ENCODE measurements at places on chromosomes 13 and 19.

DNA sequence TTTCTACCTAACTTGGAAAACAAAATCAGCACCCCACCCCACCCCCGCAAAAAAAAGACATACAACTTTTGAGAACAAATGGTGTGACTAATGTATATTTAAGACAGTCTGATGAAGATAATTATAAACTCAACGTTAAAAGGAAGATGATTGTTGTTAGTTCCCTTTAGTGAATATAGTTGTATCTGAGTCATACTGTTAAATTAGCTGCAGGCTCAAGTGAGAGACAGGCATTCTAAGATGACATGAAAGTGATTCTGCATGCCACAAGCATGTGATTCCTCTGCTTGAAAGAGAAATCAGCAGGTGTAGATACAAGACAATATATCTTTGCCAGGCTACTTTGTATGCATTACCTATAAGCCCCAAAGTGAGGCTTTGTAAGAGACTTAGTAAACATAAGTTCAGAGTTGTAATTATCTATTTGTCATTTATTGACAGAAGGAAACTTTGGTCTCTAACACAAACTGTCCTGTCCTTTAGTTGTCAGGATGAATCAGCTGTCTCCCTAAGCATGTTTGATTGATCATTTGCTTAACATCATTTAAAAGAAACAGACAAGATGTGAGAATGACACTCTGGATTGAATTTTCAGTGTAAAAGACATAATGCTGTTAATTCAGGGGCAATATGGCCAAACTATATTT lies 319.4 kb upstream of the HTR2A start:
- no peak for DNase-seq

DNA sequence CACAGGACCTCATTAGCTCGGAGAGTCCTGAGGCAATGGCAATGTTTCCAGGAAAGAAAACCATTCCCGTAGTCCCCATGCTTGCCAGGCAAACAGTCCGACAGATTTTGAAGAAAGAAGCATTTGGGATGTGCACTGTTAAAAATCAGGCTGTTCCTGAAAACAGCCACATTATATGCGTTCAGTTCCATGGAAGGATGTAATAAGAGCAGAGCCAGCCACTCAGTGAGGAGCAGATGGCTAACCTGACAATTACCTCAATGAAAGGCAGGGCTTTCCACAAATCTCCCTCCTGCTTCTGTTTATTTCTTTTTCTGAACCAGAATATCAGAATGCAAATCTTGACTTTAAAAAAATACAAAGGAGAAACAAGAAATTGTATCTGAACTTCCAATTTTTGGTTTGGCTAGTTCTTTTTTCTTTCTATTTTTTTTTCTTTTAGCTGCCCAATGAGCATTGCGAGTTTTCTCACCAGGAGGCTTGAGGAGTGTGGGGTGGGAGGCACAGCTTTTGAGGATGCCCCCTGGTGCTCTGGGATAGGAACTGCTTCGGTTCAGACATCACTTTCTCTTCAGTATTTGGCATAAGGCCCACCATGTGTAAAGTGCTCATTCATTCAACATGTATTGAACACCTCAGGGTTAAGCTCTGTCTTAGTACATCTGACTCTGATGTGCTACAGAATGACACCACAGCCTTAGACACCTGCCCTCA lies 124.2 kb downstream of the TBC1D4 start:
- DNase-seq, result peak; percentile 68

DNA sequence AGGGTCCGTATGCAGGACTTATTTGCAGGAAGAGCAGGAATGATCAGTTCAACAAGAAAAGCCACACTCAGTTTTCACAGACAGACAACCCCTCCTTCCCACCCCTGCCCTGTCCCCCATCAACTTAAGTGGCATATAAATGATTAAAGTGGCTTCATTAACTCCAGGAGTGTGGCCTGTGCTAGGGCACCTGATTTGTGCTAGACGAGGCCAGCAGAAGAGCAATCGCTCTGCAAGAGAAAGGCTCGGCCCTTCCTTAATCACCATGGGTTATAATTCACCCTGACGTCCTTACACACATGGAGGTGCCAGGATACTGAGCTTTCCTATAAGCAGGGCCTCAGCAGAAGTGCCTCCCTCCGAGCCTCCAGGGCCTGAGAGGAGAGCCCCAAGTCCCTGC lies 14.6 kb downstream of the C19orf12 start:
- no peak for DNase-seq

DNA sequence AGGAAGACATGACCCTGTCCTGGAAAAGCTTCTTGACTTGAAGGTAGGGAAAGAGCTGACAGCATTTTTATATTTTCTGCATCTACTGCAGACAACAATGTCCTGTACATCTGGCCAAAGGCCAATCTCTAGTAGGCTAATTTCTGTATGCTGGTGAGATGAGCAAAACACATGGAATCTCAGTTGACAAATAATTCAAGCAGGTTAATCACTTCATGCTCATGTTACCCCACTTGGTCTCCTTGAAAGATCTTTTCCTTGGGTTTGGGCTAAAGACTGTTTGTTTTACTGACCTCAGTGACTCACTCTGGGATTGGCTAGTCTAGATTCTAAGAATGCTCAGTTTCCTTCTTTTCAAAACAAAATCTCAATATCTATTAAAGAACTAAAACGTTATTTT lies 298.8 kb downstream of the LMO7 start:
- DNase-seq, result no peak

DNA sequence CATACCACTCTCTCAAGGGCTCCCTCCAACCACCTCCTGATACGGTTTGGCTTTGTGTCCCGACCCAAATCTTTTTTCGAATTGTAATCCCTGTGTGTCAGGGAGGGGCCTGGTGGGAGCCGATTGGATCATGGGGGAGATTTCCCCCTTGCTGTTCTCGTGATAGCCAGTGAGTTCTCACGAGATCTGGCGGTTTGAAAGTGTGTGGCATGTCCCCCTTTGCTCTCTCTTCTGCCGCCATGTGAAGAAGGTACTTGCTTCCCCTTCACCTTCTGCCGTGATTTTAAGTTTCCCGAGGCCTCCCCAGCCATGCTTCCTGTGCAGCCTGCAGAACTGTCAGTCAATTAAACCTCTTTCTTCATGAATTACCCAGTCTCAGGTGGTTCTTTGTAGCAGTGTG lies 34.7 kb upstream of the SLC15A1 start:
- no peak for DNase-seq

DNA sequence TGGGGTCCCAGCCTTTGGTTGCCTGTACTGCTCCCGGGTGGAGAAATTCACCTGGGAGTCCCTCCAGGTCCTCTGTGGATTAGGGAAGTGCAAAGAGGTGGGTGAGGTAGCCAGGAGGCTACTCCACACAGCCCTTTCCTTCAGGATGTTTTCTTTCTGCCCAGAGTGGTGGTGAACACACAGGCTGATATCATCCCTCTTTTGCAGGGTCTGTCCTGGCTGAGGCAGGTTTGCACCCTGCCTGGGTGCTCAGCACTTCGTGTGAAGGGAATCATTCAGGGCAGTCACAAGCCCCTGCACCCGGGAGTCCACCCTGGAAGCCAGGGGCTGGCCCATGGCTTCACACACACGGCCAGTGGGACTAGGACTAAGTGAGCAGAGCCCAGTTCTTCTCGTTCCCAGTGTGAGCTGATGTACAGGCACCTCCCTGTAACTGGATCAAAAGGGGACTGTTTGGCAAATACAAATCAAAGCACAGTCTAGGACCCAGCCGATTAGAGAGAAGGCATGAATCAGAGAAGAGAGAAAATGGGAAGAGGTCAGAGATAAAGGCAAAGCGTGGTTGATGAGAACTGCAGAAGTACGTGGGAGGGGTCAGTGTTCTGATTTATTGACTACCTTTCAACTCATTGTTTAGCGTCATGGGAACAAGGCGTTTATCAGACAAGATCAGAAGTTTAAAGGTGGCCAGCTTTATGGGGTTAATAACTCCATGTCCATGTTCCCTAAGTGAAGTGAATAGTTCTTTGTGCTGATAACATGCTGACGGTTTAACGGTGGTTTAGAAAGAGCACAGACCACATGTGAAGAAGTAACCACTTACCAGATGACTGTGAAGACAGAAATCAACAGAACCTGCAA lies 30.4 kb upstream of the SPATA13 start:
- no peak for DNase-seq

DNA sequence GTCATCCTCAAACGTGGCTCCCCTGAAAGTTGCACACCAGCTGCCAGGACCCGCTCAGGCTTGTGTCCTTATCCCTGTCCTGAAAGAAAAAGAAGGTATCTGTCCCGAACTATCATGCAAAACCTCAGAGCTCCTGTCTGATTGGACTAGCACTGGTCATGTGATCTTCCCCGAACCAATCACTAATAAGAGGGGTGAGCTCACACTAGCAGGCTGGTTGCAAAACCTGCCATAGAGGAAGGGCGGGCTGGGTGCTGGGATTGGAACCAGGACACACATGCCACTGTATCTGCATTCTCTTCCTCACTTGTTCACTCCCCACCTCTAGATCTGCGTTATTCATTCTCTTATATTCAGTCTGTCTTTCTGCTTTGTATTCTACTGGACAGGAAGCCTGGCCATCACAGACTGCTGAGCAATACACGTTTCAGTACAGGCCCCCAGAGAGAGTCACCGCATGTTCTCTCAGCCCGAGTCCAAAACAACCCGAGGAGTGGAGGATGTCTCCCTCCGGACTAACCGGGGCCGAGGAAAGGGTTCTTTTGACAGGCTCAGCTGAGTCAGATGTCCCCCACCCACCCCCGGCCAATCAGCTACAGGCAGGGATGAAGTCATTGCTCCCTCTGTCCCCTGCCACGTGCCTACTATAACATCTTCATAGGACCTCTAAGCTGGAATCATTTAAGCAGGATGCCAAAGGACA lies 97.7 kb downstream of the SIPA1L3 start:
- peak; percentile 34 for DNase-seq

GRCh38 chr13:71828564-71828963 lies 38.4 kb downstream of the DACH1 start:
- DNase-seq, result no peak

- no peak for DNase-seq
Measured at GRCh38 chr13:76836311-76836710, 49.9 kb downstream of the KCTD12 start.

GRCh38 chr13:73767747-73768315 lies 366.4 kb downstream of the KLF12 start:
- DNase-seq, result peak; percentile 54

DNA sequence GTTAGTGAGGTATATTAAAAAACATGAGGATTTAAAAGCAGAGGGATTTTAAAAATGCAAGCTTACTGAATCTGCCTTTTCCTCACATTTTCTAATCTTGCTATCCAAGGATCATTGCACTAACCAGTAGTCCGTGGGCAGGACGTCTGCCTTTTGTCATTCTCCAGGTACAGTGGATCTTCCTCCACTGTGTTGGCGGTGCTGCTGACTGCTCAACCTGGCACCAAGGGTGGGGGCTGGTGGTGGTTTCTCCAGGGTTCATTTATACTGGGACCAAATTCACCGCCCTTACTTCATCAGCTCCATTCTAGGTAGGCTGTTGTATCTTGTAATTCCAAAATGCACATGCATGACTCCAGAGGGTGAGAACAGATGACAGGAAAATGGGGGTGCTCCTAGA lies 169.3 kb downstream of the STK24 start:
- DNase-seq, result no peak

DNA sequence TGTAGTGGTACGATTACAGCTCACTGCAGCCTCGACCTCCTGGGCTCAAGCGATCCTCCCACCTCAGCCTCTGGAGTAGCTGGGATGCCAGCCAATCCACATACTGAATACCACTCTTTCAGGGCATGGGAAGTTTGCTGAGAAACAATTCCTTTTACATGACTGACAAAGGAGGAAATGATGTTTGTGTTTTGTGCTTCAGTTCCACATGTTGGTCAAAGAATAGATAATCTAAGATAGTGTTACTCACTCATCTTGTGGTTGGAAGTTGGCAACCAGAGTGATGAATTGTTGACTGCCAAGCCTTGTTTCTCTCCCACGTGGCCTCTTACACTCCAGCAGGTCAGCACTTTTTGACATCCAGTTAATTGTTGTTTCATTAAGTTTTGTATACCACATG lies 7.6 kb downstream of the MBD3L2B start:
- peak; percentile 7 for DNase-seq

- DNase-seq, result no peak
Measured at GRCh38 chr13:72246396-72246795, 379.4 kb upstream of the DACH1 start.

- DNase-seq, result no peak
Measured at GRCh38 chr19:29943615-29944014, 1.6 kb downstream of the URI1 start.

GRCh38 chr13:45464141-45464686 lies 525 bp upstream of the COG3 start:
- DNase-seq, result no peak

- no peak for DNase-seq
Measured at GRCh38 chr19:38649305-38650171, 2.1 kb downstream of the ACTN4 start.

DNA sequence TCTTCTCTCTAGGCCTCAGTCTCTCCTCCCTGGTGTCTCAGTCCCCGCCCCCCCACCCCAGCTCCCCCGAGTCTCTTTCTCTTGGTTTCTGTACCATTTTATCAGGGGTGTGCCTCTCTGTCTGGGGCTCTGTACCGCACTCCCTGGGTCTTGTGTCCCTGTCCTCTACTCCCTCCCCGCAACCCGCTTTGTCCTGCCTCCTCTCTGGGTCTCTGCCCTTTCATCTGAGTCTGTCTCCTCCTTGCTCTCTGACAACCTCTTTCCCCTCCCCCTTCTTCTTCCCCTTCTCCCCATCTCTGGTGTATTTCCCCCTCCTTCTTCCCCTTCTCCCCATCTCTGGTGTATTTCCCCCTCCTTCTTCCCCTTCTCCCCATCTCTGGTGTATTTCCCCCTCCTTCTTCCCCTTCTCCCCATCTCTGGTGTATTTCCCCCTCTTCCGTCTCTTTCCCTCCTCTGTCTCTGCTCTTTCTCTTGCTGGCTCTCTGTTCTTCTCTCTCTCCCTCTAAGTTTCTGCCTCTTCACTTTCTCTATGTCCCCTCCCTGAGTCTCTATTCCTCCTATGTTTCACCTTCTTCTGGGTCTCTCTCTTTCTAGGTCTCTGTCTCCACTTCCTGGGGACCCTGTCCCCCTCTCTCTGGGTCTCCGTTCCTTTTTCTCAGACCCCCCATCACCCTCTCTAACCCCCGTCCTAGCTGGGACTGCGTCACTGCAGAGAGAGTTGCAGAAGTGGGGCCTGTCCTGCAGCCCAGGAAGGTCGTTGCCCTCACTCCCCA lies 2.2 kb upstream of the KCNC3 start:
- DNase-seq, result no peak

GRCh38 chr13:30870049-30870884 lies 35.8 kb upstream of the MEDAG start:
- peak; percentile 8 for DNase-seq

GRCh38 chr19:850221-850978 lies 1.7 kb upstream of the ELANE start:
- no peak for DNase-seq

GRCh38 chr13:30338331-30338851 lies 31.0 kb upstream of the KATNAL1 start:
- DNase-seq, result no peak

- DNase-seq, result no peak
Measured at GRCh38 chr13:38713046-38713445, 26.2 kb downstream of the FREM2 start.

GRCh38 chr19:6062274-6062673 lies 48.0 kb downstream of the RFX2 start:
- peak; percentile 51 for DNase-seq

GRCh38 chr13:74217811-74218210 lies 83.6 kb upstream of the KLF12 start:
- DNase-seq, result no peak

All from CD4-positive, alpha-beta T cell treated with Interleukin-10 for 1 hour (primary cell).